ENCODE measurements at places on chromosomes 2 and 18. TPM values are rescaled to one million over a fixed set of nuclear protein-coding genes. Genes with fewer than 3 reads are reported as not detected.

ACMSD gene
- not detected for total RNA-seq

GRCh38 chr2:240348522-240348921 lies 86.9 kb upstream of the GPC1 start:
- no peak for DNase-seq

DNA sequence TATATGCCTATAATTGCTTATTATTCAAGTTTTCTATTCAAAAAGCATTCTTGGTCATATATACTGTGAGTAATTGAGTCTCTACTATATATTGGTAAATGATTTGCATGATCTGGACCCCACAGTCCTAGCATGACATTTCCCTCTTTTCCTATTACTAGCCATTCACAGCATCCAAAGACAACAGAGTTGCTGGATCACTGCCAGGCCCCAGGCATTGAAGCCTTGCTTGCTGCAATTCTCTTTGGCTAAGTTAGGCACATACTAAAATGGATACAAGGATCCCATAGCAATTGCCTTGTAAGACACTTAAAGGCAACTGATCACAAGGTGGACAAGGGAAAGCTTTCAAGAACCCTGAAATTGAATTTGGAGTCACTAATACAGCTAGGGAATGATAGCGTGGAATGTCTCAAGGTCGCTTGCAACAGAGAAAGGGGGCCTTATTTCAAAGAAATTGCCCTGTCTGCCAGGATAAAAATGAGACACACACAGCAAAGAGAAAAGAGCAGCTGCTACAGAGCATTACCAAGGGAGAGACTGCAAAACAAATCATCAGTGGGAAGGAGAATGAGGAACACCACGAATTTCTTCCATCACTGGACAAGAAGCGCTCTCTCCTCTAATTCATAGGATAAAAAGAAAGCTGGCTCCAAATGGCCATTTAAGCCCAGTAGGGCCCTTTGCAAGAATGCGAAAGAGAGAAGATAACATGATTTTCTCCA lies 77.1 kb upstream of the EPHA4 start:
- no peak for DNase-seq

CYS1 gene
- total RNA-seq: 0.26 TPM

DNA sequence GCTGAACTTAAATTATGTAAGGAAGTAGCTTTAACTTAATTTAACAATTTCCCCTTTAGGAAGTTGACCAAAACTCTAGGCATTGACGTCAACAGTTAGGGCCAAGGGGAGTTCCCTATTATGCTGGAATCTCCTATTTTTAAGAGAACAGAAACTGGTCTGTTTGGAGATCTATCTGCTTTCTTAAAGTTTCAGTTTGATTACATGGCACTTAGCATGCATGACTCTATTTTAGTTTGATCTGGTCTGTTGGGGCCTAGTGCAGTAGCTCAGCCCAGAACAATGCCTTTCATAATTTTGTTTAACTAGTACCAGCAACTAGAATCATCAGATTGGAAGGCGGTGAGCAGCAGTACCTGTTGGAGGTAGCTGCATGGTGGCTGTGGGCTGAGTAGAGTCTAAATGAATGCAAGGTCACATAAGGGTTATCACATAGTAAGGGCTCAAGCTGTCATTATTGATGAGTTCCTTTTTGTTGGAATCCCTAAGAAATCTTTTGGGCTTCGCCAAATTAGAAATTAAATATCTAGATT lies 60.5 kb upstream of the ZNG1B start:
- no peak for DNase-seq

CNRIP1 gene
- total RNA-seq: not detected

DNA sequence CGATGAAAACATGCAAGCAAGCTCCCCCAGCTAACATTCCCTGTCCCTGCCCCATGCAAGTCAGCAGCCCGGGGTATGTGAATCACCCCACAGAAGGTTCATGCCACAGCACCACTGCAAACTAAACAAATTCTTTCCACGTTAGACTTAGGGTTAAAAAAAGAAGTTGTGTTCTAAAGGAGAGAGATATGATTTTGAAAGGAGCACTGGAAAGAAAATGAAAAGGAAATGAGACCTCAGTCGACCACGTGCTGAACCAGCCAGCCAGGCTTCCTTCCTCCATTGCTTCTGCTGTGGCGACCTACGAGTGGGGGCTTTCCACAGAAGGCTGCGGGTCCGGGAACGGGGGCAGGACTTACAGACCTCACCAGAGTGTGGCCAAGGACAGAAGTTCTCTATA lies 52.0 kb downstream of the ARL4C start:
- DNase-seq: peak; percentile 61

CRYGD gene
- not detected for total RNA-seq

DNA sequence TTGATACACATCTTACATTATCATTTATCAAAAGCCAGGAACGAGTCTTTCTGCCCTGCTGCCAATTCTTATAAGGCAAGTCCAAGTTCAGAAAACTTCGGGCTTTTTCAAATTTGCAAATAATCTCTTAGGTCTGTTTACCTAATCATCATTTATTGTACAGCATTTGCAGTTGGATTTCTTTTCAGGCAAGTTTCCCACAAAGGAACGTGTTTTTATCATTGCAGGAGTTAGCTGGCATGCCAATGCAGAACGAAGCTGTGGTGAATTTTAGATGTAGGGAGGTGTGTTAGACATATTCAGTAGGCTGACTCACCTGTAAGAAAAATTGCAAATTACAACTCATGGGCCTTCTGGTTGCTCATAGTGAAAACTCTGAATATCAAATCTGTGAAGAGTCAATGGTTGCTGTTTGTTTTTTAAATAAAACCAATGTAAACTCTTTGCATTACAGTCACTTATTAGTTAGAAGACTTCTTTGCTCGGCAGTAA lies 209.6 kb downstream of the SRBD1 start:
- no peak for DNase-seq

INHA gene
- 0.13 TPM for total RNA-seq

DNA sequence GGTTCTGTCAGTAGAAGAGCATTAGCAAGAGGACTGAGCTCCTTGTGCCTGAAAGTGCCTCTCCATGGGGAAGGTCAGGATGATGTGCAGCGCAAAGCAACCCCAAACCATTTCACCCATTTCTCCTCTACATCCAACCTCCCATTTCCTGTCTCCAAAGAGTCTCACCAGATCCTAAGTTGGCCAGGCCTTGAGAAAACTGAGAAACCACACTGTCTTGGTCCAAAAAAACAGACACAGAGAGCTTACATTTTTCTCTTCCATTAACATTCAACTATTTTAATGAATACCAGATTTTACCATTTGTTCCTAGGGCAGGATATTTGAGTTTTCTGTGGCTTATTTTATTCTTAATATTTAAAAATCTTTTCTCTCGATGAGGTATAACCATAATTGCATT lies 195.0 kb downstream of the EPHA4 start:
- DNase-seq: no peak

IWS1 gene
- 51.0 TPM for total RNA-seq

CASP8 gene
- 20.9 TPM for total RNA-seq

GRCh38 chr18:66553824-66554223 lies 50.1 kb downstream of the CDH19 start:
- DNase-seq: peak; percentile 66

DNA sequence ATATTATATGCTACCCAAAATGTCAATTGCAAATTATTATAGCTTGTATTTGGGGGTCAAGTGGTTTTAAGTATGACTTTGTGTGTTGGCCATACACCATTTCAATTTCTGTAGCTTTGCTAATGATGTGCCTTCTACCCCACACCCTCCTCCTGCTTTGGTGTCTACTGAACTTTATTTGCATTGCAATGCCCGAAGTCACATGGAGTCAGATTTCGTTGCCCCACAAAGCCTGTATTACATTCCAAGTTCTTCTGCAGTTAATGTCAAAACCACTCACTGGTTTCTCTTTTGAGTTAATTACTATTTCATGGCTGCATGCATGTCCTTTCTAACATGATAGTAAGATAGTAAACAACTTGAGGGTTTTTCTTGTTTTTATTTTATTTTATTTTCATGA lies 528.9 kb downstream of the RIT2 start:
- DNase-seq: no peak

POTEI gene
- total RNA-seq: not detected

DNA sequence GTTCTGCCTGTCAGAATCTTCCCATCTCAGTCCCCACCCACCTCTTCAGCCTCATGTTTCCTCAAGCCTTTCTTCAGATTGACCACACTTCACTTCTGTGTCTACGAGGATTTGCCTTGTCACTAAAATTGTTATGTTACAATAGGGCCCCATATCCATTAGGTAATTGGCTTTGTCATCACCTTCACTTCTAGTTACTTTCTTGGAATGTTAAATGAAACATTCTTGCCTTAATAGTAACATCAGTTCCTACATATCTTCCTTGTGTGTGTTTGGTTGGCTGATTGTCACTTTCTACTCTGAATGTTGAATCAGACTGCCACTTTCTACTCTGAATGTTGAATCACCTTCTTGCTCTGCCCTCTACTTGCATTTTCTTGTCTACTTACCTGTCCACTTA lies 599.9 kb upstream of the NXPH2 start:
- no peak for DNase-seq

PLEKHH2 gene
- total RNA-seq: 4.5 TPM

DNA sequence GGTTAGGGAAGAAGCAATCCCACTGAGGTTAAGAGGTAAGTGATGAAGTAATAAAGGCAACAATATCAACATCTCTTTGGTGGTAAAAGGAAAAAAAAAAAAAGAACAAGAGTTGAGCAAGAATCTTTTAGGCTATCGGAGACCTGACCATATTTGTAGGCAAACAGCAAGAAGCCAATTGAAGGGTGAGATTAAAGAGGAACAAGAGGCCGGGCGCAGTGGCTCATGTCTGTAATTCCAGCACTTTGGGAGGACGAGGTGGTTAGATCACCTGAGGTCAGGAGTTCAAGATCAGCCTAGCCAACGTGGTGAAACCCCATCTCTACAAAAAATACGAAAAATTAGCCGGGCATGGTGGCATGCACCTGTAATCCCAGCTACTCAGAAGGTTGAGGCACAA lies 11.3 kb downstream of the VPS54 start:
- no peak for DNase-seq

CNDP1 gene
- not detected for total RNA-seq

ASB3 gene
- 13.4 TPM for total RNA-seq

B4GALT6 gene
- 2.4 TPM for total RNA-seq

DNA sequence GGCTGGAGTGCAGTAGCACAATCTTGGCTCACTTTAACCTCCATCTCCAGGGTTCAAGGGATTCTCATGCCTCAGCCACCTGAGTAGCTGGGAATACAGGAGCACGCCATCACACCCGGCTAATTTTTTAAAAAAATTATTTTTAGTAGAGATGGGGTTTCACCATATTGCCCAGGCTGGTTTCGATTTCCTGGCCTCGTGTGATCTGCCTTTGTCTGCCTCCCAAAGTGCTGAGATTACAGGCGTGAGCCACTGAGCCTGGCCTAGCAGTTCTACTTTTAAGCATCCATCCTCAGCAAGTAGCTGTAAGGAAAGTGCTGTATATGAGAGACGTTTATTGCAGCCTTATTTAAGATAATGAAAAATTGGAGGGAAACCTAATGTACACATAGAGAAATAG lies 79.7 kb downstream of the ZDBF2 start:
- no peak for DNase-seq

PELI1 gene
- 22.9 TPM for total RNA-seq

MOGAT1 gene
- total RNA-seq: not detected

DNA sequence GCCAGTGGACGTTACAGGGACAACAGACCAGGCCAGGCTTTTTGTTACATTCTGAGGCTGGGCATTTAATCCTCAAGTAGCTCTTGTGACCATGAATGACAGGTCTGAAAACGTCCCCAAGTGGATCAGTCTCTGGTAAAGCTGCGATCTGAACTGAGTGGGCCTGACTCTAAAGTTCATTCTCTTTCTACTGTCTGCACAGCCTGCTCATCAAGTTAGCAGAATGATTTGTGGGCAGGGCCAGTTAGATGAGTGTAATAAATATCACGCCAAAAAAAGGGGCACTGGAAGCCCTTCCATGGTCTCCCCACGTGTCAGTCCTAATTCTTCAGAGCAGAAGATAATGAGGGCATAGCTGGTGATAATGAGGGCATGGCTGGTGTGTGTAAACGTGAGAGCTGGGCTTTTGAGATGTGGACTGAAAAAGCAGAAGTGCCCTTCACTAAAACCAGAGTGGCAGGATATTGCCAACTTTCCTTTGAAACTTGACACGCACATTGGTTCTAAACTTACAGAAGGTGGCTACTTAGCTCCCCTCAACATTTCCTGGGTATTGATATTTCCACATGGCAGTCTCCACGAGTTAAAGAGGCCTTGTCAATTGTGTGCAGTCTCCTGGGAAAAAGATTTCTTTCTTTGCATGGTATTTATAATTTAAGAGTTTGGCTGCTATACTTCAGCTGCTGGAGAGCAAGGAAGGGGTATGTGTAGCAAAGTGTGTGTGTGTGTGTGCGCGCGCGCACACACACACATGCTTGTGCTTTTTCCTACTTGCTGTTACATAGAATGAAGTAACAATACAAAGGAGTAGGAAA lies 72.7 kb upstream of the LYPD6B start:
- no peak for DNase-seq
